A549 treated with AZD2906 at 1 μM for 4 hours (cell line): ENCODE measurements at places on chromosomes 11 and 22. TPM values are rescaled to one million over a fixed set of nuclear protein-coding genes. Genes with fewer than 3 reads are reported as not detected.

CFL1 gene
- total RNA-seq, result 1,981 to 2,375 TPM (median 2,303 TPM) in 5 replicates

STK33 gene
- 3.5 to 4.6 TPM (median 3.8 TPM) in 5 replicates for total RNA-seq

WNT7B gene
- 42.8 to 57.0 TPM (median 52.5 TPM) in 5 replicates for total RNA-seq

TRPM5 gene
- total RNA-seq, result not detected in 5 replicates
